A172 (cell line): ENCODE measurements at places on chromosomes 12 and 14. TPM values are rescaled to one million over a fixed set of nuclear protein-coding genes. Genes with fewer than 3 reads are reported as not detected.

KLHL33 gene
- total RNA-seq: not detected in 2 replicates

BIN2 gene
- total RNA-seq: not detected in 2 replicates

TCL1B gene
- not detected in 2 replicates for total RNA-seq

RD3L gene
- not detected in 2 replicates for total RNA-seq

PLEKHD1 gene
- total RNA-seq: not detected in 2 replicates

ABCC9 gene
- 0.02 and 0.17 TPM in 2 replicates for total RNA-seq

SERPINA12 gene
- total RNA-seq: not detected in 2 replicates

NXPH4 gene
- 5.3 and 5.8 TPM in 2 replicates for total RNA-seq

RNASE7 gene
- total RNA-seq: not detected in 2 replicates

NDUFB1 gene
- 266 and 444 TPM in 2 replicates for total RNA-seq

TMEM229B gene
- 2.0 and 3.1 TPM in 2 replicates for total RNA-seq

FGD6 gene
- 12.3 and 12.4 TPM in 2 replicates for total RNA-seq

PLEKHG7 gene
- not detected in 2 replicates for total RNA-seq

HCAR1 gene
- not detected in 2 replicates for total RNA-seq

SIX6 gene
- not detected in 2 replicates for total RNA-seq

PPP1R3E gene
- 1.4 and 1.9 TPM in 2 replicates for total RNA-seq

KRT72 gene
- total RNA-seq: not detected in 2 replicates

SLC41A2 gene
- 22.3 and 34.7 TPM in 2 replicates for total RNA-seq

KLRC3 gene
- not detected in 2 replicates for total RNA-seq

MYH6 gene
- not detected in 2 replicates for total RNA-seq

ZNF84 gene
- 27.2 and 29.3 TPM in 2 replicates for total RNA-seq

TMEM132C gene
- total RNA-seq: not detected in 2 replicates

KLRG1 gene
- not detected in 2 replicates for total RNA-seq

CCDC198 gene
- not detected in 2 replicates for total RNA-seq

LRTM2 gene
- total RNA-seq: not detected in 2 replicates

NGB gene
- total RNA-seq: not detected in 2 replicates

HAL gene
- not detected in 2 replicates for total RNA-seq

SLC2A14 gene
- total RNA-seq: 0.12 TPM in 1 of 2 replicates, not detected in the other

NPAS3 gene
- total RNA-seq: 0.41 TPM in 2 replicates

SMCO2 gene
- total RNA-seq: not detected in 2 replicates

RAD9B gene
- total RNA-seq: 0.89 and 2.1 TPM in 2 replicates

RPGRIP1 gene
- total RNA-seq: not detected in 2 replicates

DRAM1 gene
- 32.6 and 37.3 TPM in 2 replicates for total RNA-seq

CRACR2A gene
- total RNA-seq: not detected in 2 replicates

RFX4 gene
- not detected in 2 replicates for total RNA-seq

LPCAT3 gene
- 9.2 and 14.7 TPM in 2 replicates for total RNA-seq

ITFG2 gene
- 7.2 and 23.4 TPM in 2 replicates for total RNA-seq

BDKRB1 gene
- total RNA-seq: 3.6 and 6.1 TPM in 2 replicates

KRT2 gene
- not detected in 2 replicates for total RNA-seq

BAZ2A gene
- 16.6 and 20.9 TPM in 2 replicates for total RNA-seq

RNF212B gene
- total RNA-seq: not detected in 2 replicates

CSRP2 gene
- total RNA-seq: 33.7 and 36.7 TPM in 2 replicates

CDKN1B gene
- total RNA-seq: 18.1 and 20.0 TPM in 2 replicates

RDH11 gene
- total RNA-seq: 44.1 and 45.8 TPM in 2 replicates

GYS2 gene
- total RNA-seq: not detected in 2 replicates

CAPZA3 gene
- not detected in 2 replicates for total RNA-seq
